ENCODE measurements at places on chromosomes 3 and 15.

DNA sequence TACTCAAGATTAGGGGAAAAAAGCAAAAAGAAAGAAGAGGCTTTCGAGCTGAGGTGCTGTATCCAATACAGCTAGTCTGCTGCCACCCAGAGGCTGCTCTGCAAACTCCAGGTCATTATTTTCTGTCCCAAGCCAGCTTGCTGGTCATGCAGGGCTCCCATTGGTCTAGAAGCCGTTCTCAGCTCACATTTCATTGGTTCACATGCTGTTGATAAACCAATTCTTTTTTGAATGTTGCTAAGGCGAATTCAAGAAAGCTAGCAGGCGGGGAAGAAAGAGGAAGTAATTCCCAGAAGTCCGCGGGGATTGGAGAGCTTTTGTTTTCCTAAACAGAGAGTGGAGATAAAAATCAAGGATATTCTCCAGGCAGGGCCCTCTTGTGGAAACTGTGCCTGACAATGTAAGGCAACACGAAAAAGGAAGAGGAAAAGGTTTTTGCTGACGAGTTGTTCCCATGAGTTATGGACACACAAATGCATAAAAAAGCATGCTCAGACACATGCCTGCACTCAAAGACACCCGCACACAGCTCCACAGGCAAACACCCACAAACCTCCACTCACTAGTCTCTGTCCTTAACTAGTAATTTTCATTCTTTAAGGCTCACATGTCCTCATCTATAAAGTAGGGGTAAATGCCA, 33.4 kb downstream of the FSTL1 start:
- peak; percentile 78 for DNase-seq

DNA sequence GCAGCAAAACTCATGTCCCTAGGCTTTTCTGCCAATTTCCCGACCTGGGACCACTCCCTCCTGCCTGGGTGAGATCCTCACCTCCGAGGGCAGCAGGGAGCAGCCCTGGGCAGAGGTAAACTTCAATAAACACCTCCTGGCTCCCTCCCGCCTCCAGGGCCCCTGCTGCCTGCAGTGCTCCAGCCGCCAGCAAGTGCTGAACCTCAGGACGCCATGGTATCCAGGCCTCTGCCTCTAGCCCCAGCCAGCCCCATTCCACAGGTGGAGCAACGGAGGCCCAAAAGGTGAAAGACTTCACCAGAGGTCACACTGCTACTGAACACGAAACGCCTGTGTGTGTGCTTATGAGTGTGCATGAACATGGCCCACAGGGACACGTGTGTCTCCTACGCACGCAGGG, 59.9 kb upstream of the LINGO1 start:
- DNase-seq, result no peak

DNA sequence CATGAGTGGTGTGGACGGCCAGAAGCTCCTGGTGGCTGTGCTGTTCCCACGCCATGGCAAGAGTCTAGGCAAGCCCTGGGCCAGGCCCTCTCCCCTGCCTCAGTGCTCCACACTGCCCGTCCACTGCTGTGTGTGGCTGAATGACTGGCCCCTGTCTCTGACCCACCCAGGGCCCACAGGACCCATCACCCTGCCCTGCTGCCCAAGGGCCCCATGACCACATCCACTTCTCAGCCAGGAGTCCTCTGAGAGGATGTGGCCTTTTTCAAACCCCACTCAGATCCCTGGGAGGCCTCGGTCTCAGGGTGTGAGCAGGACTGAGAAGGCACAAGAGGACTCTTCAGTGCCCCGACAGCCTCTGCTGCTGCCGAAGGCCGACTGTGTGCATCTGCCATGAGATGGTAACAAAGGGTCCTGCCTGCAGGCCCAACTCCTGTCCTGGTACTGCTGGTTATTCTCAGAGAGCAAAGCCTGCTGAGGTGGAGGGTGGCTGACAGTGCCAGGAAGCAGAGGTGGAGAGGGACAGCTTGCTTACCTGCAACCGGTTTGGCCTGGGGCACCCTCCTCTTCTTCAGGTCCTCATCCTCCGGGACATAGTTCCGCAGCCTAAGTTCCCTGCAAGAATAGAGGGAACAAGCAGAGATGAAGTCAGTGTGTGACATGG, 47.5 kb downstream of the PTH1R start:
- no peak for DNase-seq

GRCh38 chr3:134931045-134931785, 136.2 kb downstream of the EPHB1 start:
- DNase-seq, result no peak

DNA sequence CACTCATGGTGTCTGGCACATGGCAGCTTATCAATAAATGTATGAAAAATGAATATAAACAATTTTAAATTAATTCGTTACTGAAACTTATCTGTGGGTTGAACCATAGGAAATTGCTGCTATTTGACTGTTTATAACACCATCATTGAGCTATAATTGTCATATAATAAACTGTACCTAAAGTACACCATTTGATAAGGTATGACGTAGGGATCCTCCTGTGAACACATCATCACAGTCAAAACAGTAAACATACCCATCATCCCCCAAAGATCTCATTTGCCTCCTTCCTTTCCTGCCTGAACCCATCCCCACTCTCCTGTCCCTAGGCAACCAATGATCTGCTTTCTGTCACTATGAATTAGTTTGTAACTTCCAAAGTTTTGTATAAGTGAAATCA, 151.0 kb upstream of the SLC2A2 start:
- DNase-seq, result no peak

- DNase-seq, result no peak
Measured at GRCh38 chr3:194871143-194871863, 185.6 kb downstream of the FAM43A start.

GRCh38 chr3:195128255-195129071, 142.5 kb downstream of the XXYLT1 start:
- no peak for DNase-seq

- no peak for DNase-seq
Measured at GRCh38 chr15:66288551-66289185, 4.7 kb upstream of the DIS3L start.

DNA sequence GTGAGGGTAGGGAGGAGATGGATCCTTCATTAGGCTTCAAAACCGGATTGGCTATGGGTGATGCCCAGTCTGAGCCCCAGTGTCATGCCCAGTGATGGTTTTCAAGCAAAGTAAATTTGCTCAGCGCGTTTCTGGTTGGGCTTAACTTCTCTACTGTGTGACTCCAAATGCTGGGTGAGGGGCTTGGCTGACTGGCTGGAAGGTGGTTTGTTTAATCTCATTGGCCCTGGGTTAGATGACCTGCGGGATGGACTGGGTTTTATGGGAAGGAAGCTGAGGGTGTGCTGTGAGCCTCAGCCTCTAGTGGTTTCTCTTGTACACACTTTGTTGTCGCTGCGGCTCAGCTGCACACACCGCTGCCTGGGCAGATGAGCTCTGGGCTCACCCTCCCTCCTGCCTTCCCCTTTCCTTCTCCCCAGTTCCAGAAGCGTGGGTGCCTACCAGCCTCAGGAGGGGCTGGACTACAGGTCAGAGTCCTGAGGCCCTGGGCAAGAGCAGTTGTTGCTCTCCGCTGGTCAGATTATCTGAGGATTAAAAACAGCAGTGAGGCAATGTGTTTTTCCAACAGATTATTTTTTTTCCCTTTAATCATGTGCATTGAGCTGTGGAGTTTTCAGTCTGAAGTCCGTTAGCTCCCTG, 18.6 kb downstream of the PDIA5 start:
- DNase-seq, result no peak

DNA sequence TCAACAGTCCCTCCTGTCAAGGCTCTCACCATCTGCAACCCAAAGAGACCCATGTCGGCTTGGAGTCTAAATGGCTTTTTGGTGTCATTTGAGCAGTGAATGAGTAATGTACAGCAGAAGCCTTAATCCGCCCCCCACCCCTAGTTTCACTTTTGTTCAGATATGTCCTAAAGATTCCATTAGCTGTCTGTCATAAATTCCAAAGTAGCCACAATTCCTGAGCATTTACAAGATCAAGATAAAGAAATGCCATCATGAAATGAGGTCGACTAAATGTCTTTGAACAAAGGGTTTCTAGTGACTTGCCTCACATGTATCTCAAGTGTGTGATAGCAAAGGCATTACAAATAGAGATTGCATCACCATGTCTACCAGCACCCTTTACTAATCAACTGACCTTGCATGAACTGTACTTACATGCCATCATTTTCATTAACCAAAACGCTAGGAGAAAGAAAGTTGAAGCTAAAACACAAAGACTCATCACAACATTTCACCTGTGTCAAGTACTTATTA, 123.8 kb upstream of the PHLDB2 start:
- DNase-seq, result no peak

DNA sequence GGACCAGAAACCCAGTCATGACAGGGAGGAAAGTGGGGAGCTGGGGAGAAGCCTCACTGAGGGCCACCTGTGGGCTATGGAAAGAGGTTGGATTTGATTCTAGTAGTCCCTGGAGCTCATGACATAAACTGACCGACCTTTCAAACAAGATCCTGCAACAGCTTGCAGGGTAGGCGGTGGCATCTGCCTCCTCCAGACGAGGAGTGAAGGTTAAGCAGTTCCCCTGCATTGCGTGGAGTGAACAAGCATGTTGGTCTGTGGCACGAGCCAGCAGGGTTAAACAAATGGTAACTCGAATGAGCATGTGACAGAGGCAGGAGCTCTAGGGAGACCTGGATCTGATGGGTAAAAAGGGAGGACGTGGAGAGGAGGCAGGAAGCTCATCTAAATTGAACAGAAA, 12.7 kb downstream of the TGM4 start:
- DNase-seq, result no peak

- no peak for DNase-seq
Measured at GRCh38 chr15:91114301-91114700, 14.2 kb downstream of the SV2B start.

DNA sequence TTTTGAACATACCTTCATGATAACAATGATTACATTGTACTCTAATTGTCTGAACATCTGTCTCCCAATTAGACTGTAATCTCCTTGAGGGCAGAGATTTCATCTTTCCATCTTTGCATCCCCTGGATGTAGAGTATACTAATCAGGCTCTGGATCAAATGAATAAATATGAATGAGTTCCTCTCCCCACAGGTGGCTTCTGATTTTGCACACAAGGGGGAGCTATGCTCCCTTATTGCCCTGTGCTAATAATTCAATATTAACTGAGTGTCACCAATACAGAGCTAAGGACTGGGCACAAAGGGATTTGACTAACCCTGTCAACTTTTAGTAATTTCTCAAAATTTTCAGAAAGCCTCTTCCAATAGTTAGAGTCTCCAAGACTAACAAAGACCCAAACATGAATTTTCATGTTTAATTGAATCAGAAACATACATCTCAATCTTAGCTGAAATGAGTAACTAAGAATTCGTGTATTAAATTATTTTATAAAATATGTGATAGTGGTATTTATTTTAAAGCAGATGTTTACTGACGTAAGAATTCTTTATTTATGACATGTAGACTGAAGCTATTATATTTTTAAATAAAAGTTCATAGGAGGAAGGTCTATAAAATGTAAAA, 3.0 kb downstream of the DUOXA1 start:
- DNase-seq, result no peak

DNA sequence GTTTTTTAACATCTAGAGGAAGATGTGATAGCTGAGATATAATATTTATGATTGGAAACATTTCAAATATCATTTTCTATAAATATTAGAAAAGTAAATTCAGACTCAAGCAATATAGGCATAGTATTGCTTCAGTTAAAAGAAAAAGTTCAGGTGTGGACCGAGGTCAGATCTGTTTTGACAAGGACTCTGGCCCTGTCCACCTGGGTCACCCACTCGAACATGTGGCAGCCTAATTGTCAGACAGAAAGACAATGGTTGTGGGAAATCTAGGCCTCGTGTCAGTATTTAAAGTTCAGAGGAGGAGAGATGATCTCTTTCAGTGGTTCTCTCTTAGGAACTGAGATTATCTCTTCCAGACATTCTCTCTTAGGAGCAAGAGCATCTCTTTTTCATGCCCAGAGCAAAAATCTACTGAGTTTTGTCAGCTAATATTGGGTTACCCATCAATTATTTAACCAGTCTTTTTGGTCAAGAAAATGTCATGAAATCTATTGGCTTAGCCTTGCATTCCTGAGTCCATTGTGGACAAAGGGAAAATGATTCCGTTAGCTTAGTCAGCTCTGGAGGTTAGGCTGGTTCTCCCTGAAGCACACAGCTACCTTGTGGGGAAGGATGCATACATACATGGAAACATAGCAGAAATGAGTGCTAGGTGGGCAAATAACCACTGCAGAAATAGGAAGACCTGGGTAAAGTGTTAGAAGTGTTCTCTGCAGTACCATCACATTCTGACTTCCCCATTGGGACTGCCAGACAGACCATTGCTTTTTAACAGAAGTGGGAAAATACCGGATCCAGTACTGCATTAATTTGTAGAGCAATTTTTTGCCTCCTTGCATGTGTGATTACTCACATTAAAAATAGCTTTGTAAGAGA, 343.3 kb downstream of the GRM7 start:
- no peak for DNase-seq

DNA sequence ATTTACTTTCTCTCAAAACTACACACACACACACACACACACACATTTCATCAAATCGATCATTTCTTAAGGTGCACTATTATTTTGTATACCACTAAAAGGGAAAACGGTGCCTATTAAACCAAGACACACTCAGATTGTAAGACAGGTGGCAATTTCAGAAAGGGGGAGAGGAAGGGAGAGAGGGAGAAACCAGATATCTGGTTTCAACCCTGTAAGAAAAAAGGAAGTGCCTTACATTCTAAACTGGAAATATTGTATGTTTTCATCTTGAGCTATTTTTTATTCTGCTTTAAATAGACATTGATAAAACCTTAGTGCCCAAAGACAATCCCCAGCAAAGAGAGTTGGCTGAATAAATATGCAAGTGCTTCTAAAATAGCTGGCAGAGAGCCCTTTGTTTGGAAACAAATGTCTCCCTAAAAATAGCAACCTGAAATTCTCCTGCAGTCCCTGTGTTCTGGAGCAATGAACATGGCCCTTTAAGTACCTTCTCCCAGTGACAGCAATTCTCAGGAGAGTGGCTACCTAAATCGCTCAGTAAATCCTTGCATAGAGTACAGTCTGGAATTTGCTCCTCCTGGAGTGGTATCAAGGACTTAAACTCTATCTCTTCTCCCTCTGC, 85.7 kb downstream of the RARB start:
- no peak for DNase-seq

Measured in stimulated activated CD4-positive, alpha-beta T cell treated with anti-CD3 and anti-CD28 coated beads, Interleukin-4, amount 100 ng/mL, for 48 hours (primary cell).